ENCODE measurements at places on chromosomes 2 and 18.

- DNase-seq: no peak
These were observed 10.9 kb downstream of the WDR7 start for GRCh38 chr18:56662063-56662408.

DNA sequence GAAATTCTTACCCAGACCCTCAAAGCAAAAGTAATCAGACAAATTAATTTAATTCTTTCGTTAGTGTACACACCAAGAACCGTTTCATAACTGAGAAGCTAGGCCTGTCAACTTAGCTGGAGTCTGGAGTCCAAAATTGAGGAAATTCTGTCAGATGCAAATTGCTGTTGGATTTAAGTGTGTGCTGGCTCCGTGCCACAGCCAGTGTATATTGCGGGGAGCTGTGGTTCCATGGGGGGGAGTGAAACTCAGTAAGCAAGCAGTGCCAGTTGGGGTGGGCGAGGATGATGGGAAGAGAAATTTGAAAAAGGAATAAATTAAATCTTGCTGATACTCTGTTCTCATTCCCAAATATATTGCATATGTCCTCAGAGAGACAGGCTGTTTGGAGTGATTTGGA is 4.0 kb downstream of the ARPC2 start:
- no peak for DNase-seq

GRCh38 chr2:30722936-30723725 is 84.1 kb downstream of the CAPN13 start:
- no peak for DNase-seq

DNA sequence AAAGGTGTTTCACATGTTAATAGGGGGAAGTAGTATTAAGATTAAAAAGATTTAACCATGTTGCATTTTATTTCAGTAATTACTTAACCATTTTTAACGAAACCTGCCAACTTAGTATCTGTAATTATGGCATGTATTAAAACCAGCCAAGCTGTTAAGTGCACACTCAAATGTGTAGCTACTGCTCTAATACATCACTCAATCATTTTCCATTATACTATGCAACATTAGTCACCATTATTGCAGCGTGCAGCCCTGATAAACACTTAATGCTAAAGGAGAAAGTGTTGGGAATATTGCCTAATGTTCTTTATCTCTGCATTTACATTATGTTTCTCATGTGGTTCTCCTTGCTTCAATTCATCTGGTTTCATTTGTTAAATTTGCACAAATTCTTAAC is 745.9 kb upstream of the FAM98A start:
- DNase-seq: no peak

DNA sequence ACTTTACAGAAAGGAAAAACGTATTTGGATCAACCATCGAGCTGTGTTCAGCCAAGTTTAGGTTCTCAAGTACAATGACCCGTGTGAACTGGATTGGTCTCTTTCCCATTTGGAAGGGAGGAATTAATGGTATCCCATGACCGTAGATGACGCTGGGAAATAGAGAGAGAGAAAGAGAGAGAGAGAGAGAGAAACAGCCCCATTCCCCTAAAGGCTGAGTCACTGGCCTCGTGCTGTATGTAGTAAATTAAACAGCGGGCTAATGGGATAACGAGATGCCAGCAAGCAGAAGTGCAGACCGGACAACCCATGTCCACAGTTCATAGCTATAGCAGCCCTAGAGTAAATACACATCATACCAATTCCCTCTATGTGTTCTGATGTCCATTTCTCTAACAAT is 99.6 kb downstream of the BCL11A start:
- no peak for DNase-seq

DNA sequence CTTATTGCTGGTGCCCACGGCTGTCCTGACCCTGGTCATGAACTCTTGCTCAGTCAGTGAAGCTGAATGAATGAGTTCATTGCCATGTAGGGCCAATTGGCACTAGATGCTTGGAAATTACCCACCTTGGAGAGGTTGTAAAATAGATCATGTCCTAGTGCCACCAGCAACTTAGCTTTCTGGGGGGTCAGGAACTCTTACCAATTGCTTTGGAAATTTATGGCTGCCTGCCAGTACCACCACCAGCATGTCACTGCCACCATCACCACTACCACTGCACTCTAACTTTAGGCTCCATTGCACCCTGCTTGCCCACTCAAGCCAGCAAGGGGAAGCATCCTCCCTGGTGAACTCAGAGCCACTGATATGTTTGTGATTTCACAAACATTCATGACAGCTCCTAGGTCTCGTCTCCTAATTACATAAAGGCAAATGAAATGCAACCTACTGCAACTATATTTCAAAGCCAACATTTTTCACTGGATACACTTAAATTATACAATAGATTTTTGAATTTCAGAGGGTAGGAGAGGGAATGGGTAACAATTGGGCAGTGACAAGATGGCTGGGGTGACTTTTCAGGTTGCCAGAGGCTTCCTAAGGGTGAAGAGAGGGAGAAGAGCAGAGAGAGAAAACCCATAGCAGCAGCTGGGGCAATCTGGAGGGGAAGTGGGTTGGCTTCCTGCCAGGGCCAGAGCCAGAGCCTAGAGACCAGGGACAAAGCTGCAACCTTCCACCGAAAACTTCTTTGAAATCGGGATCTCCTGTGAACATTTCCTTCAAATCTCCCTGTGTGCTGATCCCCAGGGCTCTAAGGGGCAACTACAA is 3.5 kb upstream of the EMILIN1 start:
- DNase-seq: no peak

- DNase-seq: no peak
These were observed 85.3 kb downstream of the TRAPPC8 start for GRCh38 chr18:31857526-31858106.

GRCh38 chr2:200614249-200614648 is 28.4 kb downstream of the AOX1 start:
- DNase-seq: no peak

GRCh38 chr2:2926858-2927175 is 450.8 kb downstream of the EIPR1 start:
- DNase-seq: no peak

- DNase-seq: no peak
These were observed 187.8 kb downstream of the RDH14 start for GRCh38 chr2:18372641-18373040.

DNA sequence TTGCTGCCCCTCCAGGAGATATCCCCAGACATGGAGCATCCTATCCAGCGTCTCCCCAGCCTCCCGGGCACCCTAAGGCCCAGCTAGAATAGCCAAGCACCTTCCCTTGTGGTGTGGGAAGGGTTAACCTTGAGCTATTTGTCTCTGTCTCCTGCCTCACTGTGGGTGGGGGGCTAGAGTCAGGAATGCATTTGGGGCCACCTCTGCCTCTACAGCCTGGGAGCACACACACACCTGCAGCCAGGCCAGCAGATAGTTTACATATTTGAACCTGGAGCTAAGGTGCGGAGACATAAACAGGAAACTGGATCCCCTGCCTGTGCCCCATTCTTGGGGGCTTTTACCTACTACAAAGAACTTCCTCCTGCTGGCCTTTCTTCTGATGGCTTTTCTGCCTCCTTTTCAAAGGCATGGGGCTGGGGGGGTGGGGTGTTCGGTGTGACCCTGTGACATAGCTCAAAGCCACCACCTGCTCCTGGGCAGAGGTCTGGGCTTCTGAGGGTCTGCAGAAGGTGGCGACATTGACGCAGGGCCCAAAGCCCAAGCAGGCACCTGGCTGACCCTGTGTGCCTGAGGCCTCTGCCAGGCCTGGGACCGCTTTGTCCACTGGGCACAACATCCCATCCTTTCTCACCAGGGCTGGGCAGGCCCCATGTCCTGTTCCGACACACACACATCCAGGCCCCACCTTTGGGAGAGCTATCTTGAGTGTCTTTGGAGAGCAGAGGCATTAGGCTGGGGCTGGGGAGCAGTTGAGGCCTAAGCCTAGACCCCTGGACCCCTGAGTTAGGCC is 34.2 kb downstream of the EMX1 start:
- no peak for DNase-seq

DNA sequence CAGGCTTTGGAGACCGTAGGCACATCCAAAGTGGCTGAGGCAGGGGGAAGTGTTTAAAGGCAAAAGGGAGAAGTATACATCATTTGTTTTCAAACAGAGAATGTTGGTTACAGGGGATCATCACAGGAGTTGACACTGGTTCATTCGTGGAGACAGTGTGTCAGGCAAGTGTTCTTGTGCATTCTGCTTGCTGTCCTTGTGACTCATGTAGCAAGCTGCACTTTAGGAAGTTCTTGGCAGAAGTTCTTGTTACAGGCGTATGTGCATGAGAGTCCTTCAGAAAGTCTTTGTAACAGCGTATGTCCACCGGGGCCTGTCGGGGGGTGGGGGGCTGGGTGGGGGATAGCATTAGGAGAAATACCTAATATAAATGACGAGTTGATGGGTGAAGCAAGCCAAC is 36.5 kb upstream of the B4GALT6 start:
- DNase-seq: peak; percentile 36

- no peak for DNase-seq
These were observed 11.2 kb upstream of the B3GNT2 start for GRCh38 chr2:62184512-62185230.

DNA sequence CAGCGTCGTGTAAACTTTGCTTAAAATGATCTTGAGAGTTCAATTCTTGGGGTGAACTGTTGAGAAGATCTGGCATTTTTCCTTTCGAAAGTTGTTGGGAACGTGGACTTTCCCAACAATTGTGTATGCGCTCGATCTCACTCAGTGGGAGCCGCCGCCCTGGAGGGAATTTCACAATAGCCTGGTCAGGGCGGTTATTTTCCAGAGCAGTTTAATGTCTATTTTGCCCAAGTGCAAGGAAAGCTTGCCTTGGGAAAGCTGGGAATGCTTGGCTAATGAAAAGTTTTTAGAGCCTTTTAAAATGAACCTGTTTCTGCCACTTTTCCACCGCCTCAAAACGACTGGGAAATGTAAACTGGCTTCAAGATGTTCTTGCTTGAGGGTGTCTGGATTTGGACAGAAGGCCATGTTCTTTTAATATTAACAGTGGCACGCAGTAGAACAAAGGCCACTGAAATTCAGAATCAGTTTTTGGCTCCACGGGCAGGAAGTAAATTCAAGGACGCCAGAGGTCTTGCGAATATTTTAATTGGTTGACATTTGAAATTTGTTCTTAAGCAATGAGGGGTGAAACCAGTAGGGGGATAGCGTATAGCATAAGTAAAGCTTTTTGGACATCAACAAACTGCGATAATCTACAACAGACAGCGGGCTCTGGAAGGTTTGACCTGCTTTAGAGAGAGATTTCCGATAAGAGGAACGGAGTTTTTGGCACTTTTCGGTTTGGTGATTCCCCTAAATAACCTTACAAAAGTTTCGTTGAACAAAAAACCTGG is 1.2 kb downstream of the CFLAR start:
- DNase-seq: peak; percentile 94

GRCh38 chr2:43345391-43345813 is 119.0 kb upstream of the ZFP36L2 start:
- peak; percentile 53 for DNase-seq

- no peak for DNase-seq
These were observed 120.4 kb upstream of the TLK1 start for GRCh38 chr2:171281110-171281509.

- no peak for DNase-seq
These were observed 3.6 kb downstream of the COL5A2 start for GRCh38 chr2:189175869-189176433.

DNA sequence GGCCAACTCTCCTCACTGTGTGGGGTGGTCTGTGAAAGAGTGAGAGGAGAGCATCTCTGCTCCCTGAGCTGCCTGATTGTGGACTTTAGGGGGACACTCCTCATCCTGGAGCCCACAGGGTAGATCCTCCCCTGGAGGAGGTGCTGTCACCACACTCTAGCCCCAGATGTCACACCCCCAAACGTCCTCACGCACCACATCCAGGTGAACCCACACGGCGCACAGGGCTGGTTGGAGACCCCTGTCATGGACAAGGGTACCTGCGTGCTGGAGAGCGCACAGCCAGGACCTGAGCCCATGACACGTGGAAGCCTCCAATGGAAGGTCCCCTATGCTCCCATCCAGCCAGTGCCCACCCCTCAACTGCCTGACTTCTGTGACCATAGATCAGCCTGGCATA is 10.5 kb downstream of the AGXT start:
- DNase-seq: no peak

GRCh38 chr2:203711399-203711798 is 5.0 kb downstream of the CD28 start:
- DNase-seq: no peak

- peak; percentile 81 for DNase-seq
These were observed 95.1 kb downstream of the MYO5B start for GRCh38 chr18:50099725-50100407.

GRCh38 chr2:109318150-109318948 is 189.3 kb downstream of the SH3RF3 start:
- peak; percentile 99 for DNase-seq

GRCh38 chr2:32719430-32719829 is 91.6 kb downstream of the TTC27 start:
- no peak for DNase-seq

All from fibroblast of mammary gland (primary cell).